ENCODE measurements at places on chromosomes 3 and 15.

- no peak for DNase-seq
Measured at GRCh38 chr15:48865370-48866079, 12.4 kb upstream of the EID1 start.

GRCh38 chr3:127413871-127414270, 126.0 kb upstream of the PRR20G start:
- DNase-seq: no peak

DNA sequence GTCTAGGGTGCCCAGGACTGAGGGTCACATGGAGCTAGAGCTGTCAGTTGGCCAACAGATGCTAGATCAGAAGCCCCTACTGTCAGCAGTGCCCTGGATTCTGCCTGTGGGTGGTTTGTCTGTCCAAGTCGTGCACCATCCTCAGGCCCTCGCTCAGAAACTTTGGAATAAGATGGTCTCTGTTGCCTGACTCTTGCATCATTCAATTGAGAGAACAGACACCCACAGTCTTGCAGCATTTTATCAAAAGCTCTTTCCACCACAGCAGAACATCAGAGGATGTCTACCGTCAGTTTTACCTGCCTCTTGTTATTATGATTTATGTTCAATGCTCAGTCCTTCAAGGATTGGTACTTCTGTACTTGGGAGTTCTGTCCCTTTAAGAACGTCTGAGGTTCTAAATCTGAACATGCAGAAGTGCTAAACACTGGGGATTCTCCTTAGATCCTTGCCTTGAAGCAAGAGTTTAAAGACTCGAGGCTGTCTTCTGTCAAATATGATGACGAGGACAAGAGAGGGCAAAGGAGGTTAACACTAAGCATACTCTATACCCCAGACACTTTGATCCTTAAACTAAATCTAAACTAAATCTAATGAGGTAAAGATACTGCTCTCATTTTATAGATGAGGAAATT, 4.8 kb downstream of the AQP9 start:
- no peak for DNase-seq

- no peak for DNase-seq
Measured at GRCh38 chr3:185423178-185423577, 60.2 kb downstream of the MAP3K13 start.

- no peak for DNase-seq
Measured at GRCh38 chr3:175187586-175187985, 328.5 kb downstream of the NAALADL2 start.

DNA sequence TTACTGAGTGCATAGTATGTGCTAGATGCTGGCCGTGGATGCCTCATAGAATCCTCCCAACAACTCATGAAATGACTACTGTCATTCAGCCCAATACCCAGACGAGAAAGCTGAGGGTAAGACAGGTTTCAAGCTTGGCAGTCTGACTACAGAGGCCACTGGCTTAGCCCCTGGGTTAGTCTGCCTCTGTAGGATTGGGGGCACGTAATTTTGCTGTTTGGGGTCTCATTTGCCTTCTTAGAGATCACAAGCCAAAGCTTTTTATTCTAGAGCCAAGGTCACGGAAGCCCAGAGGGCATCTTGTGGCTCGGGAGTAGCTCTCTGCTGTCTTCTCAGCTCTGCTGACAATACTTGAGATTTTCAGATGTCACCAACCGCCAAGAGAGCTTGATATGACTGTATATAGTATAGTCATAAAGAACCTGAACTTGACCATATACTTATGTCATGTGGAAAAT, 1.0 kb upstream of the CCR5 start:
- no peak for DNase-seq

DNA sequence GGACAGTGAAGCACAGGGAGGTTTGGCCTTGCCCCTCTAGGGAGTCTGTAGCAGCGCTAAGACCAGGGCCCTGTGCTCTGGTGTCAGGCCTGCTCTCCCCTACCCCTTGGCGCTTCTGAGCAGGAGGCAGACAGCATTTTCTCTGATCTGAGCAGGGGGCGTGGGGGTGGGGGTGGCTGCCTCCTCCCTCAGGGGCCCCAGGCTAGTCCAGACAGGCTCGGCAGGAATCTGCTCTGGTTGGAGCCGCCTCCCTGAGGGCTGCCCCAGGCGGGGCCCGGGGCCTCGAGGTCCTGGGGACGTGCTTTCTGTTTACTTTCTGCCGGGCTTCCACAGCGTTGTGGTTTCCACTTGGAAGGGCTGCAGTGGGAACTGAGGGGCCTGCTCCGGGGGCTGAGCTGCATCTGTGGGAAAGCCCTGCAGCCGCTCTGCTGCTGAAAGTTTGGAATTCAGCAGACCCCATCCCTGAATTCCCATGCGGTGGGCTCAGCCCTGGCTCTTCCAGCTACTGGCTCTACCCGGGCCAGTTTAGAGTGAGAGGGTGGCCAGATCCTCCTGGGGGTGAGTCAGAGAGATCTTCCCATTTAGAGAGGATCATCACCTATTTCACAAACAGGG, 105.4 kb downstream of the LINGO1 start:
- DNase-seq: no peak

- no peak for DNase-seq
Measured at GRCh38 chr15:50120729-50121128, 1.7 kb upstream of the ATP8B4 start.

- no peak for DNase-seq
Measured at GRCh38 chr3:165624761-165625160, 212.5 kb downstream of the BCHE start.

- DNase-seq: no peak
Measured at GRCh38 chr3:131957511-131957910, 77.3 kb downstream of the CPNE4 start.

DNA sequence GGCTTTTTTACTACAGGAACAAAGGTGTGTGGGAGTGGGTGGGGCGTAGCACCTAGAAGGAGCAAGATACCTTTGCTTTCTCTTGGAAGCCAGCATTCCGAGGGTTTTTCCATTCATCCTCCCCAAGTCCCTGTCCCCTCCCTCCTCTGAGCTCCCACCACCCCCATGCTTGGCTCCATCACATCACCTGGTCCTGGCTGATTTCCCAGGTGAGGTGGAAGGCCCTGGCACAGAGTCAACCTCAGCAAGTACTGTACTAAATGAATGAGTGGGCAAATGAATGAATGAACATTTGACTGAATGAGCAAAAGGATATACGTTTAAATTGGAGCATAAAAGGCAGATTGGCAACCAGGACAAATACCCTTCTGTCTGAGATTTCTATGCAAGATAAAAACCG, 45.4 kb downstream of the DZIP1L start:
- no peak for DNase-seq

DNA sequence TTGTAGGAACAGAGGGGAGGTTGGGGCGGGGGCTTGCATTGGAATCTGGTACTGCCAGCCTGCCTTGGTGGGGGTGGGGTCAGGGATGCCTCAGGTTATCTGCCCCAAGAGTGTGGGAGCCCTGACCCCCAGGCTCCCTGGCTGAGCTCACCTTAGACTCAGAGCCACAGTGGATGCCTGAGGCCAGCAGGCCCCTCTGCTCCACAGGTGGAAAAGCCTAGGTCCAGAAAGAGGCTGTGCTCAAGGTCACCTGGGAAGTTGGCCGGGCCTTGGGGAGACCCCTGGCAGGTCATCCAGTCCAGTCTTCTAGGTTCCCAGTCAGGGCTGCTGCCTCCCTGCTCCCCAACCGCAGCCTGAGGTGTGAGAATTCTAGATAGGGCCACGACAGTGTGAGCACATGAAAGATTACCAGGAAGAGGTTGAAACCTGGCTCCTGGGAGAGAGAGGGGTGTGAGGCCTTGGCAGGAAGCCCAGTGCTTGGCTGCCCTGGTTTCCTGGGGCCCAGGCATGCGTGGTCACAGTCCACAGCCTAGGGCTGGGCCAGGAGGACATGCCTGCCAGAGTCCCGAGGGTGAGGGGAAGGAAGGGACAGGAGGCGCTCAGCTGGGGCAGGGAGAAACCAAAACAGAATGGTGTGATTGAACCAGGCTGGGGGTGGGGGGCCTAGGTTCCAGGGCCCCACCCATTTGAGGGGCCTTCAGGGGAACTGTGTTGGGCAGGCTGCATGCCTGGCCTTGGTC, 4.9 kb downstream of the HDAC11 start:
- DNase-seq: no peak

DNA sequence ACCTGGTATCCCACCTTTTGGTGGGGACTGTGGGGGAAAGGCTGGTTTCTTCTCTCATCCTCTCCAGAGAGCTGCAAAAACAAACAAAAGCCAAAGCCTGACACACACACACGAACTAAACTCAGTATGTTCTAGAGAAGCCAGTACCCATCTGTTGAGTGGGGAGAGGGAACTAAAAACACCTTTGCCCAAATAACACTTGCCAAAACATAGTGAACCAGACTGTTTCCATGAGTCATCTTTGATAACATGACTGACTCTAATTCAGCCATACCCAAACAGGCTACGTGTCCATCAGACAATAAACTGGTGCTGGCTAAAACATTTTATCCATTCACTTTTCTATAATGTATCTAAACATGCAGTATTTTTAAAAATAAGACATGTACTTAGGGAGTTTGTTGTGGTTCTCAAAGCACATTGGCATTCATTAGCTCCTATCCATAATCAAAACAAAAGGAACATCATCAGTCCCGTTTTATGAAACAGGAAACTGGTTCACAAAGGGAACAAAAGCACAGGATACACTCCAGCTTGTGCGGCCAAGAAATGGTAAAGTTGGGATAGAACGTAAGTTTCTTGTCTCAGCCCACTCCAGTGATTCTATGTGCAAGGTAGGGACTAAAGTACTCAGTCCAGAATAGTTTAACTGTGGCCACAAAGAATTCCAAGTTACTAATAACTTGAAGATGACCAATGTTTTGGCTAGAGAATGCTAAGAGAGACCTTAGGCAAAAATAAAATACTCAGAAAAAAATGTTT, 16.1 kb downstream of the LYSMD2 start:
- DNase-seq: peak; percentile 32

DNA sequence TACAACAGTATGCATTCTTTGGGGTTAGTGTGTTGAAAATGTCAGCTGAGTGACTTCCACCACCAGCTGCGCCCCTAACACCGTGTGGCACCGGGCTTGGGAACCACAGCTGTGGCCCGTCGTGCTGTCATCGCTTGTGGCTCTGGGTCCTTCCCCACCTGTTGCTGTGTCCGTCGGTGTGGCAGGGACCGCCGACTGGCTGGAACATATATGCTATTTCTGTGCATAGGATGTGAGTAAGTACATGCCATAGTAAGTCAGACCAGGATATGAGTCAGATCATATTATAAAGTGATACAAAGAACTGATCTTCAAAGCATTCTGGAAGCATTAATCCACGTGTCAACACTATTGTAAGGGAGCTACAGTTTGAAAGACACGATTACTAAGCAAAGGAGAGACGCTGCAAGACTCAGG, 31.9 kb downstream of the EHD4 start:
- peak; percentile 65 for DNase-seq

- DNase-seq: no peak
Measured at GRCh38 chr3:112763258-112763657, 83.4 kb downstream of the CD200R1L start.
